T-helper 22 cell (primary cell): ENCODE measurements at places on chromosomes 6 and 20.

- no peak for DNase-seq
These were observed 683.3 kb downstream of the QKI start for GRCh38 chr6:164097551-164098398.

DNA sequence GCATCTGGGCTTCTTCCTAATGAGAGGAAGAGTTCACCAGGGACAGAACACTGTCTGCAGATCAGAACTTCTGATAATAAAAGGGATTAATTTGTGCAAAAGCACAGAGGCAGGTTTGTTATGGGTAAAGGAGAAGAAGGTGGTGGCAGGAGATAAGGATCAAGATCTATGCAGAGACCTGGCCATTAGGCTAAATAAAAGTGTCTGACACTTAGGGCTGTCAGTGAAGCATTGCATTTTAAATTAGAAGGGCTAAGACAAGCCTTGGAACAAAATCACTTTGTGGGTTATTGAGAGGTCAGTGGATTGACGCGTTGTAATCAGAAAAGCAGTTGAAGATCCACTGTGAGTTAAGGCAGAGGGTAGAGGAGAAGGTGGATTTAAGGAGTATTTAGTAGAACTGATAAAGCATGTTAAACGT is 76.8 kb downstream of the MAP3K4 start:
- DNase-seq, result no peak

GRCh38 chr6:163565140-163565539 is 150.6 kb downstream of the QKI start:
- no peak for DNase-seq

GRCh38 chr20:12815231-12815768 is 193.5 kb upstream of the SPTLC3 start:
- DNase-seq, result no peak

- no peak for DNase-seq
These were observed 41.8 kb downstream of the GCLC start for GRCh38 chr6:53503060-53503459.

- DNase-seq, result no peak
These were observed 79.3 kb upstream of the ARMC2 start for GRCh38 chr6:108768792-108769524.

- DNase-seq, result peak; percentile 28
These were observed 78.0 kb downstream of the PTPN1 start for GRCh38 chr20:50588034-50588736.
